Bronchial epithelial cell (primary cell): ENCODE measurements at places on chromosomes 7 and 10. TPM values are rescaled to one million over a fixed set of nuclear protein-coding genes. Genes with fewer than 3 reads are reported as not detected.
A peak's percentile ranks its signal among the peaks of the same experiment; 100 is the strongest.

DNA sequence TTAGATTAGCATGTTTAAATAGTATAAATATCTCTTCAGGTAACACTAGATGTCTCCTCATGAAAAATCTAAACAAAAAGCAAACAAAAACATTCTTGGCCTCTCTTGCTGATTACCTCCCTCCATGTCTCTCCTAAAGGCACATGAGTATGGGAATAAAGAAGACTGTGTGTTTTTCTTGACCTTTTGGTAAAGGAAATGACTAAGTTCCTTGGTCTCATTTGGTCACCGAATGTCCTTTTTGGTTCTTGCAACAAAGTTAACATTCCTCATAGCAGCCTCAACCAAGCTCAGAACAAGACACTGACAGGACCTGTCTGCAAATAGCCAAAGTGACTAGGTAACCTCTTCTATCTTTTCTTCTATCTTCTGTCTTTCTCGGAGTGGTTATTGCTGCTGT, 35.5 kb downstream of the POM121L12 start:
- no peak for DNase-seq

DNA sequence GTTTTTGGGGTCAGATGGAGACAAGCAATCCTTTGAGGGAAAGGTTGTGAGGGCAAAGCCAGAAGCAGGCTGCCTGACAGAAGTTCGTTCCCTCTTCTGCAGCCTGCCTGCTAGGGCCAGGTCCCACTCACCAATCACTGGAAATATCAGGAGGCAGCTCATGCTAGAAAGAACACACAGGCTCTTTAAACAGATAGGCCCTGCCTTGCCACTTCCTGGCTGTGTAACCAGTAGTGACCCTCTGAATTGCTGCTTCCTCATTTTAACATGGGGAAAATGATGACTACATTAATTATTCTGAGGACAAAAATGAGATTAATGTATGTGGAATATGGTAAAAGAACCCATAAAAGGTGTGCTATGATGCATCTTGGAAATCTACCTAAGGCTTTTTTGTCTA, 50.5 kb upstream of the MRLN start:
- DNase-seq = no peak

- no peak for DNase-seq
These were observed 25.2 kb upstream of the PRR15 start for GRCh38 chr7:29538389-29538788.

GRCh38 chr7:142833174-142834048, 21.5 kb upstream of the EPHB6 start:
- DNase-seq = peak; percentile 49

- DNase-seq = no peak
These were observed 590.0 kb downstream of the NRG3 start for GRCh38 chr10:82464966-82465365.

DNA sequence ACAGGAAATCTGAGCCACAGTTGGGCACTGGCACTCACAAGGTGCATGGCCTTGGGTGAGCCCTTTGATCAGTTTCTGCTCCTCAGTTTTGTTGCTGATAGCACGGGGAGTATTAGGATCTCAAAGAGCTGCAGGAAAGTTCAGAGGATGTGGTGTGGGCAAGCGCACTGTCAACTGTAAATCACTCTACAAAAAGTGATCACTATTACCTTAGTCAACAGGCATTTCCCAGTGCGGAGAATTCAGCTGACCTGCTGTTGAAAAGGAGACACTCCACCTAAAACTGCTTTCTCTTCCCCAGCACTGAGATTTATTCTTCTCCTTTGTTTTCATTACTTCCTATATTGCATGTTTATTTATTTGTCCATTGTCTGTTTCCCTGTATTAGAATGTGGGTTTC, 331.0 kb downstream of the PRPF18 start:
- DNase-seq = no peak

DNA sequence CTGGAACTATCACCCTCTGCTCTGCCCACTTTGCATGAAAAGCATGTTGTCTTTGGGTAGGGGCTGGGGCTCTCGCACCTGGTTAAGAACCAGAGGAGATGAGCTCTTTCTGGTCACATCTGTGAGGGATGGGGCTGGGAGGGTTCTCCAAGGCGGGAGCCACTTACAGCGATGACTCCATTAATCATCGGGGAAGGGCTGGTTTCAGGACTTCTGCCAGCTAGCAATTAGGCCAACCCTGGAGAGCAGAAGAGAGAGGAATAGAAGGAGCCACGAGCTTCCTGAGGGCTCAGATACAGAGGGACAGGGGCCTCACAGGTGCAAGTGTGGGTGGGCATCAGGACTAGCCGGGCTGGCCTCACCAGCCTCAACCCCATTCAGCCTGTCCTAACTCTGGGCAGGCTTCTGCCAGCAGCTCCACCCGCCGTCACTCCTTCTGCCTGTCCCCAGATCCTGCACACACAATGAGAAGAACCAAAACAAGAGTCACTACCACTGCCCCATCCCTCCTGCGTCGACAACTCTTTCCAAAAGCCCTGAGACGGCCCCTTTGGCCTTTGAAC, 8.4 kb downstream of the AQP1 start:
- DNase-seq = no peak

GRCh38 chr10:4111643-4112042, 326.6 kb upstream of the KLF6 start:
- DNase-seq = no peak

GRCh38 chr10:69464401-69464800, 13.1 kb downstream of the TSPAN15 start:
- no peak for DNase-seq

- peak; percentile 47 for DNase-seq
These were observed 111.8 kb upstream of the FOXP2 start for GRCh38 chr7:114302858-114303257.

DNA sequence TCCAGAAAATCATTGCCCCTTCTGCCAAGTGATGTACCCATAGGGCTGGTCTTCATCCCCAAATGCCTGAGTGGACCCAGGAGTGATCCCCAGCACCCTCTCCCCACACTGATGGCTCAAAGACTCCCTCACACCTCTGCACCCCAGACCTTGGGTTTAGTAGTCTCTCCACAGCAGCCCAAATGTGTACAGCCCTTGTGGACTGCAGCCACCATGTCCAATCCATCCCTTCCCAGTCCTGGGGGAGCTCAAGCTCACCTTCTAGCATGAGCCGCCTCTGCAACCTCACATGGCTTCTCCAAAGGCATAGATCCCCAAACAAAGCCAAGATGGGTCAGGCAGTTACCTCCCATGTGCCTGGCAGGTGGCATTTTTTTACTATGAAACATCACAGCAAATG, 50.1 kb downstream of the PRLHR start:
- DNase-seq = no peak

GRCh38 chr10:36880898-36881297, 244.5 kb upstream of the ANKRD30A start:
- DNase-seq = peak; percentile 34

- no peak for DNase-seq
These were observed 473.6 kb downstream of the PARD3 start for GRCh38 chr10:34341473-34341872.

GRCh38 chr10:130425169-130425568, 289.0 kb downstream of the GLRX3 start:
- no peak for DNase-seq

DNA sequence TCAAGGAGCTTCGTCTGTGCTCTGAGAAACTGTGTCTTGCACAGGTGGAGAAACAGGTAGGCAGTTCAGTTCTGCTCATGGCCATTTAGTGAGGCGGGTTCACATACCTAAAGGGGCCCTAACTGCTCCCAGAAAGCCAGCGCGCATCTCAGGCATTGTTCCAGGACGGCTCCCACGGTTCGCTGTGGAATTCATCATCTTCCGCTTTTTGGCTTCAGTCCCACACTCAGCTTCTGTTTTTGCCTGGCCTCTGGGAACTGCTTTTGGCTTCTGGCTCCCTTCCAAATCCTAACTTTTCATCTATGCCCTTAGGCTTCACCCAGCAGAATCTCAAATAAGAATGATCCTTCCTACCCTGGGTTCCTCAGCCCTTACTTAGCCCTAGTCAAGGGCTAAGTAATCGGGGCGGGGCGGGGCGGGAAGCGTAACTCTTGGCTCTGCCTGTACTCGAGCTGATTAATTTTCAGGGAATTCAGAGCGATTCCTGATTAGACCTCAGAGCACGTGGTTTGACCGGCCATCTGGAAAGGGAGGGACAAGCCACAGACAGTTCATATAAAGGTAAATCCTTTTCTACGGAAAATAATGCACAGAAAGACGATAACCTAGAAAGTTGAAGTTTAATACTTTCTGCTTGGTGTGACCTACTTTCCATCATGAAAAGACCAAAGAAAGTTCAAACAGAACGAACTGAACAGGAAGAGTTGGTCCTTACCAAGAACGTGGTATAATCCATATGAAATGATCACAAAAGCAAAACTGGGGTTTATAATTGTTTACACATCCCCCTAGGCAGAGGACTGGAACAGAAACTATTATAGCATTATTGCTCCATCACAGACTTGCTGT, 105.7 kb downstream of the ST8SIA6 start:
- peak; percentile 92 for DNase-seq

DNA sequence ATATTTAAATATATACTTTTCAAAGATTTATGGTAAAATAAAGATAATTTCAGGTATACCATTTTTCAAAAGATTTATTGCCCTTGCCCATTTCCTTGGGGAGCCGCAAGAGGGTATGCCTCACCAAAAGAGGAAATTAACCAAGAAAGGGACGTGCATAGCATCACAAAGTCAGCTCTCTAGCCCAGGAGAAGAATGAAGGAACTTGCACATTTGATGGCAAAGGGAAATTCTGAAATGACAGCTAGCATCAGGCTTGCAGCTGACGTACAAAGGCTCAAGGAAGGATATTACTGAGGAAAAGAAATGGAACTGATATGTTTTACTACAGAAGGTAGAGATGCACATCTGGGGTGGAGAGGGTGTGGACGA, 93.6 kb upstream of the RSU1 start:
- DNase-seq = no peak

- no peak for DNase-seq
These were observed 14.6 kb upstream of the BPGM start for GRCh38 chr7:134632052-134632451.

DNA sequence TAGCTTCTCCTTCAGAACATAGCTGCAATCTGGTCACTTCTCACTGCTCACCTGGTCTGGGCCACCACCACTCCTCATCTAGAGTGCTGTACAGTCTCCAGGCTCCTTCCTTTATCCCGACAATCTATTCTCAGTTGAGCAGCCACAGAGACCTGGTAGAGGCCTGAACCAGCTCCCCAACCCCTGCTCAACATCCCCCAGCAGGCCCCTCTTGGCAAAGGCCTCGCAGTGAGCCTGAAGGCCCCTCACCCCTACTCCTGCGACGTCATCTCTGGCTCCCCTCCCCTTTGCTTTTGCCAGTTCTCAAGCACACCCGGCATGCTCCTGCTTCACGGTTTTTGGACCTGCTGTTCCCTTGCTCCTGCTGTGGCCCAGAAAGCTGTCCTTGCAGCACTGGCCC, 113.9 kb downstream of the ARHGAP22 start:
- no peak for DNase-seq

DNA sequence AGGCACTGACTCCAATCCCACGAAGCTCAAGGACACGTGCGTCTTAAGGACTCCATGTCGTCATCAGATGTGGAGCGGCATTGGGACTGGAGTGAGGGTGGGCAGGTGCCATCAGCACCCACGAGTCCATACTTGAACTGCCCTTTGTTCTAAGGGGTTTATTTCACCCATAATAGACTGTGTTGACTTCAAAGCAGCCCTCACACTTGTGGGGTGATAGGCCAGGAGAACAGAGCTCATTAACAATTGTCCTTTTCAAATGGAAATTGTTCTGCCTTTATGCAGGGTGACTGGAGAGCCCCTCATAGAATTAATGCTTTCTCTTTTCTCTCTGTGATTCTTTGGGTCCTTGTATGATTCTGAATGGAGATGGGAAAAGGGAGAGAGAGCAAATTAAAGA, 376.9 kb upstream of the MGMT start:
- DNase-seq = no peak

DNA sequence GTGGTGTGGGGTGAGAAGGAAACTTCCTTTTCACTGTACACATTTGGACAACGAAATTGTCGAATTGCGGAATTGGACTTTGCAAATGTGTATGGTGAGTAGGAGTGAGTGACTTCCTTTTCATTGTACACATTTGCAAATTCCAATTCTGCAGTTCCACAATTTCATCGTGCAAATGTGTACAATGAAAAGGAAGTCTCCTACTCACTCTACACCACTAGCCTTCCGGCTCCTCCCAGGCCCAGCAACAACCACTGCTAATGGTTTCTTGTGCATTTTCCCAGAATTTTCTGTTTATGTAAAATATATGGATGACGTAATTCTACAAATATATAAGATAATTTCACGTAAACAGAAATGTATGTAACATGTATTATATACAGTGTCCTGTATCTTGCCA, 118.5 kb downstream of the ARL4A start:
- DNase-seq = no peak

GRCh38 chr10:123269017-123269552, 114.9 kb downstream of the BUB3 start:
- DNase-seq = no peak

- peak; percentile 27 for DNase-seq
These were observed 518.9 kb downstream of the LRMDA start for GRCh38 chr10:75950307-75950706.

- DNase-seq = no peak
These were observed 70.3 kb upstream of the MYL10 start for GRCh38 chr7:101699399-101699798.

- no peak for DNase-seq
These were observed 28.1 kb downstream of the ELFN1 start for GRCh38 chr7:1698201-1698600.

GRCh38 chr10:88227342-88228018, 355.6 kb downstream of the RNLS start:
- no peak for DNase-seq

DNA sequence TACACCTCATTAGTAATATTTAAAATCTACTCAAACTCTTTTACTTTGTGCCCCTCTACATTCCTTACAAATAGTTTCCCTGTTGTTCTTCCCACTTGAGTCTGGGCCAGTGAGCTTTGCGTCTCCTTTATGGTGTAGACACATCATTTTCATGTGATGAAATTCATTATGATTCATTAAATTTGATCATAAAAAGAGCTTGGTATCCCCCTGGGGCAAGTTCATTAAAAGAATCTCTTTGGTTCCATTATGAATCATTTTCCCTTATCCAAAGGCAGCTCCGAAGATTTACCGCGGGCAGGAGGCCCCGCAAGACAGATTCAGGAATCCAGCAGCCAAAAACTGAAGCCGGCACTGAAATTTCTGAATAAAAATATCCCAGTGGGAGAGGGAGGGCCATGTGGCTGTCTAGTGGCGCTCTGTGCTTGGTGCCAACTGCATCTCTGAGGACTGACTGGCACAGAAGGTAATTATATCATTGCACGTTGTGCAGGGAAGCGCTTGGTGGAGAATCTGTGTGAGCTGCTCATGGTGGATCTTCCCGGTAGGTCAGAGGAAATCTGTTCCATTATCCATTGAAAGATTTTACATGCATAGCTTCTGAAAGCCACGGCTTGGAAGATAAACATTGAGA, 151.4 kb upstream of the PITRM1 start:
- peak; percentile 63 for DNase-seq

GRCh38 chr10:117454502-117454901, 79.3 kb upstream of the PDZD8 start:
- peak; percentile 38 for DNase-seq

Gene ADAMTS14
- total RNA-seq = under 0.01 and 0.26 TPM in 2 replicates

Gene CFAP58
- 0.53 and 1.2 TPM in 2 replicates for total RNA-seq

Gene CALY
- not detected in 2 replicates for total RNA-seq

Gene CLEC5A
- total RNA-seq = not detected in 2 replicates

Gene TRIM56
- 6.6 and 12.5 TPM in 2 replicates for total RNA-seq

Gene SPDYE3
- total RNA-seq = not detected in 2 replicates

Gene PRSS37
- not detected in 2 replicates for total RNA-seq

Gene LIPF
- not detected in 2 replicates for total RNA-seq

Gene CNPY1
- total RNA-seq = not detected in 2 replicates

Gene GPC2
- total RNA-seq = 1.0 and 1.3 TPM in 2 replicates

Gene SLC16A12
- not detected in 2 replicates for total RNA-seq

Gene ACTL6B
- not detected in 2 replicates for total RNA-seq

Gene NAT16
- not detected in 2 replicates for total RNA-seq

Gene C7orf33
- not detected in 2 replicates for total RNA-seq

Gene ATG9B
- total RNA-seq = under 0.01 and 0.26 TPM in 2 replicates

Gene CRTAC1
- total RNA-seq = not detected in 2 replicates
